ENCODE measurements at places on chromosomes 7 and 10.

DNA sequence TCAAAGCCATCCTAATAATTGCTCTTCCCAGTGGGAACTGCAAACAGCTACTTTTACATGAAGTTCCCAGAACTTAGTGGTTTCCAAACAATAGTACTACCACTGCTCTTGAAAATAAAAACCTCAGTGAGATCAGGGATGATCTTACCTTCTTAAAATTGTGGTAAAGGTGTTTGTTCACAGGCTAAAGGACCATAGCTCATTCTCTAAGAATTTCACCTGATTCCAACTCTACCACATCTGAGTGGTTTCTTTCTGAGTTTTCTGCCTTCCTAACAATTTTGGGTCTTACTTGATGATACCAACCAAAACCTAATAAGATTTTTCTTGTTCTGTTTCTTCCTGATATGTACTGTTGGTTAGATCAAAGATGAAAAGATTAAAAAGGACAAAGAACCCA is 45.6 kb upstream of the AGBL3 start:
- no peak for DNase-seq

DNA sequence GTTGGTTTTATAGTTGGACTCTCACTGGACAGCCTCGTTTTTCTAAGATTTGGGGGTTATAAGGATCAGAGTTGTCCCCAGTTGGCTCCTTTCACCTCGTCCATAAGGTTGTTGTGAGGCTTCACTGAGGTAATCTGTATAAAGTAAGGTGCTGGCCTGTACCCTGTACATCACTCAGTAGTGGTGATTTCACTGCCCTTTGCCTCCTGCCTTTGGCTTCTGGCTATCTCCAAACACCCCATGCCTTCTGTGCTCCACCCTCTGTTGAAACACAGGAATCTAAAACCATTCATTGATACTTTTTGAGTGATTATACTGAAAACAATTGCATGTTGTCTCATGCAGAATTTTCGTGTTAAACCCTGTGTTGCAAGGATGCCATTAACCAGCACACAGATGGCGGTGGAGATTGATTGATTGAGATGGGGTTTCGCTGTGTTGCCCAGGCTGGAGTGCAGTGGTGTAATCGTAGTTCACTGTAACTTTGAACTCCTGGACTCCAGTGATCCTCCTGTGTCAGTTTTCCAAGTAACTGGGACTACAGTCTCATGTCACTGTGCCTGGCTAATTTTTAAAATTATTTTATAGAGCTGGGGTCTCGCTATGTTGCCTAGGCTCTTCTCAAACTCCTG is 55.0 kb downstream of the KAT6B start:
- no peak for DNase-seq

DNA sequence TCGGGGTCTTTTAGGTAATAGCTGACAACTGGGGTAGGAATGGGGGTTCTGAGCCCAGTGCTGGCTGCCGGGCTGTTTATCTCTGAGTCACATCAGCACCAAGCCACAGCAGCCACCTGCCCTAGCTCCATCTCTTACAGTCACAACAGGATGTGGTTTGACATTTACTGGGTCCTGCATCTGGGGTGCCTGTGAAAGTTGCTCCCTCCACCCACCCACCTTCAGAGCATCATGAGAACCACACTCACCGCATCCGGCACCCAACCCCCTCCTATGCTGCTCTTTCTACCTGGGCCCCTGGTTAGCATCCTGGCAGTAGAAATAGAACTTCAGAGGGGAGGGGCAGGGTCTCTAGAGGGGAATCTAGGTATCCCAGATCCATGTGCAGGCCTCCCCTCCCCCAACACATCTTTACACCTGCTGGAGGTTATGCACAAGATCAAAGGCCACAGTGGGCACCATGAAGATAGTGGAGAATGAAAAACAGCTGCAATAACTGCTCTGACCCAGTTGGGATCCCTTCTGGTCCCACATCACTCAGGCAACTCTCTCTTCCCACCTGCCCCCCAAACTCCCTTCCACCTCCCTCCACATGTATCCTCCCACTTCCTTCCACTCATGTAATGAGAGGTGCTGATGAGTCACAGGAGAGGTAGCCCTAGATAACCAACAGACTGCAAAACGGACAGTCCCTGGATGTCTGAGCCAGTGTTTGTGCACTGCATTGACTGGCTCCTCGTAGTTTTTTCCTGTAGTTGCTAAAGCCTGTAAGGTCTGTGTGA is 38.2 kb downstream of the PRSS2 start:
- DNase-seq, result peak; percentile 88

GRCh38 chr10:25451401-25451800 is 276.6 kb downstream of the GPR158 start:
- DNase-seq, result no peak

DNA sequence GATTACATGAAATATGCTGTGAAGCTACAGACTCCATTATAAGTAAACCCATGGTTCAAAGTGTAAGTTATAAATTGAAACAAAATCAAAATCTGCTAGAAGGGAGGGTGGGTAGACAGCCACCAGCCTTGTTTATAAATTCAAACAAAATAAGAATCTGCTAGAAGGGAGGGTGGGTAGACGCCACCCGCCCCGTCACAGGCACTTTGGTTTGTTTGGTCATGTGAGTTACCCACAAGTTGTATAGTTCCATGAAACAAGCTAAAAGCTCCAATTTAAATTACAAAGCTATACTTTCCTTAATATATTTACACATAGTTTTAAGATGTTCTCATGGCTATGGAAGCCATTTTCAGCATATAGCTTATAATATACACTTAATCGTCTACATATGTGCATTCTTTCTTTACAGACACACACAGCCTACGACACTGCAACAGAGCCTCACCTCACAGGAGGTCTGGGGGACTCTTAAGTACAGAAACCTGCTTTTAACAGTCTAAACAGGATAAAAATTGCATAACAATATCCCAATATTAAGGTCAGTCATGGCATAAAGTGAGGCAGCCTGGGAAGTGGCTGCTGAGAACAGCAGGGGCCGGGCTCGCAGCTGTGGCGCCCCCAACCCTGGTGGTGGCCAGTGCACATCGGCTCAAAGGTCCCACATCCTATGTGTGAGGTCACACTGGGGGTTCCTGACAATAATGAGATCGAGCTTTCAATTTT is 28.1 kb upstream of the NCAPG2 start:
- no peak for DNase-seq

DNA sequence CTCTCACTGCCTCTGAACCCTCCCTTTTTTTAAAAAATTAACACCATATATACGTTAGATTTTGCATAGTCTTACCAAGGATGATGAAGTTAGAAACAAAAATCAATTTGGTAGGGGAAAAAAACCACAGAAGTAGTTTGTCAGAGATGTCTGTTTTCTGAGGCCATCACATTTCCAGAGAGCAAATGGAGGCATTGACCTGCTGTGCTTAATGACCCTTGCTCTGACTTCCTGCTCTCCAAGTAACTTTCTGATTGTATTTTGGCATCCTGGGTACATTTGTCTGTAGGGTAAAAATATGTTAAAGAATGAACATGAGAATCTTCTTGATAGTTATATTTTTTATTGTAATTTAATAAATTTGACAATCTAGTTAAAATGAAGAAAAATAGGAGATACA is 140.2 kb downstream of the LCOR start:
- DNase-seq, result no peak

DNA sequence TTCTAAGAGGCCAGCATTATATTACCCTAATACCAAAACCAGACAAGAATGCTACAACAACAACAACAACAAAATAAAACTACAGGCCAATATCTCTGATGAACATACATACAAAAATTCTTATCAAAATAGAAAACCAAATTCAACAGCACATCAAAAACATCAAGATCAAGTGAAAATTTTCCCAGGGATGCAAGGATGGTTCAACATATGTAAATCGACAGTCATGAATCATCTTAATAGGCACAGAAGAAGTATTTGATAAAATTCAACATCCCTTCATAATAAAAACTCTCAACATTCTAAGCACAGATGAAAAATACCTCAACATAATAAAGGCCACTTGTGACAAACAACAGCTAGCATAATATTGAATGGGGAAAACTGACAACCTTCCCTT is 75.3 kb downstream of the JMJD1C start:
- no peak for DNase-seq

DNA sequence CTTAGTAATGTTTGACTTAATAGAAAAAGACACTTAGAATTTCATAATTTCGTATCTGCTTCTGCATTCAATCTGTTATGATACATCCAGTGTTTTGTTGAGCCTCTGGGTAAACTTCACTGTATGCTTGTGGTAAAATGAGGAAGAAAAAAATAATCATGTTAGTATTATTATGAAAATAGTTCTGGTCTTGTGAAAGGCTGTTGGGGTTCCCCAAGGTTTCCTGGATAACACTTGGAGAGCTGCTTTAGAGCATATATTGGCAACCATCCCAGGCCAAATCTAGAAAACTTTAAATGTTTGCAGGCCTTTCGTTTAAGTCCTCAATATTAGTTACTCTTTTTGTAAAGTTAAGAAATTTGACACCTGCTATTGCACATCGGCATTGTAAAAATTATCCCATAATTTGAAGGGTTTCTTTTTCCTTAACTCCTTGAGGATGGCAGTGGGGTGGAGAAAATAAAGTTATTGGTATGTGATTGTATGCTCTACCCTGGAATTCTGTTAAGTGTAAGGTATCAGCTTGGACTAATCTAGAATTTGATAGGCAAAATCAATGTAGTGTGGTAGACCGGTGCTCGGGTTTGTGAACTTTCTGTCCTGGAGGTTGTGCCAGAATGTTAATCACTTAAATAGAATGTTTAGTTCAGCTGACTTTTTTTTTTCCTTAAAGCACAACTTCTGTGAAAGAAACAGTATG is 54.5 kb downstream of the WAC start:
- no peak for DNase-seq

DNA sequence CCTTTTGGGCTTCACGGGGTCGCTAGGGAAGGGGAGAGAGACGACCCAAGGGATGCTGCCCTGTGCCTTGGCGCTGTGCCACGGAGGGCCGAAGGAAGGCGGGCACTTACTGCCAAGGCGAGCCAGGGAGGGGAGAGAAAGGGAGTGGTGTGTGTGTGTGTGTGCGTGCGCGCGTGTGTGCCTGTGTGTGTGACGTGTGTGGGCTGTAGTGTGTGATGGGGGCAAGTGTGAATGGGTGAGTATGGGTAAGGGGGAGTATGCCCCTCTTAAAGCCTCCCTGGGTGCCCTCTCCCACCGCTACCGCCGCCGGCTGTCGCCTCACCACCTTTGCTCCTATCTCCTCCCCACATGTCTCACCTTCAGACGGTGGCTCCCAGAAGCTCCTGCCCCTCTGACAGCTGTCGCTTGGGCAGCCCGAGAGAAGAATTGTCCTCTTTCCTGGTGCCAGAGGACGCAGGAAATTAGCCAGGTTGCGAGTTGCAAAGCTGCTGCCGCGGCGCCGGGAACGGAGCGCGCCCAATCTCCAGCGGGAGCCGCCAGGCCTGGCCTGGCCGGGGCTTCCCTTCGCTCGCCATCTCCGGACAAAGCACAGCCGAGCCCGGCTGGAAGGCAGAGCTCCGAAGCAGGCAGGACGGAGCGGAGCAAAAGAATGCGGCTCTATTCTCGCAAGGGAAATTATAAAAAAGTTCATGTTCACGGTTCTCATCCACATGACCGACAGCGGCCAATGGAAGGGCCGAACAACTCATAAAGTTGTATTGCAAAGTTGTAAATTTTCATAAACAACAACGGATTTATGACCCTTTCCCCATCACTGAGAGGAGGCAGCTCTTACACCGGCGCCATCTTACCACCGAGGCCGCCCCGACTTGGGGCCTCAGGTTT is at the start of gene HOXA3:
Gene HOXA3 (minus strand): TSS at position 653 of the 885 bp plus-strand sequence. CDS start 41,943 bp downstream, outside the sequence.
- DNase-seq, result no peak

- DNase-seq, result no peak
These were observed 27.9 kb downstream of the BAIAP2L1 start for GRCh38 chr7:98372993-98373392.

- DNase-seq, result no peak
These were observed 107.3 kb downstream of the LRRN3 start for GRCh38 chr7:111198255-111198654.
